Psoas muscle (tissue), 8 donors: ENCODE measurements at places on chromosomes 16 and 17. TPM values are rescaled to one million over a fixed set of nuclear protein-coding genes. Genes with fewer than 3 reads are reported as not detected.
A peak's percentile ranks its signal among the peaks of the same experiment; 100 is the strongest.

The CLDN7 gene
- total RNA-seq = 0.57 TPM

- no peak overlapping the region for H3K27ac ChIP-seq
- no peak for DNase-seq
- no peaks in the 10 kb centered on the region for H3K36me3 ChIP-seq
- H3K27me3 ChIP-seq = peaks cover 8% of the 10 kb centered on the region
- H3K4me3 ChIP-seq = no peak overlapping the region
- H3K4me1 ChIP-seq = no peaks in the 10 kb centered on the region
Measured at GRCh38 chr16:86886651-86887050, 308.3 kb downstream of the FOXL1 start.

DNA sequence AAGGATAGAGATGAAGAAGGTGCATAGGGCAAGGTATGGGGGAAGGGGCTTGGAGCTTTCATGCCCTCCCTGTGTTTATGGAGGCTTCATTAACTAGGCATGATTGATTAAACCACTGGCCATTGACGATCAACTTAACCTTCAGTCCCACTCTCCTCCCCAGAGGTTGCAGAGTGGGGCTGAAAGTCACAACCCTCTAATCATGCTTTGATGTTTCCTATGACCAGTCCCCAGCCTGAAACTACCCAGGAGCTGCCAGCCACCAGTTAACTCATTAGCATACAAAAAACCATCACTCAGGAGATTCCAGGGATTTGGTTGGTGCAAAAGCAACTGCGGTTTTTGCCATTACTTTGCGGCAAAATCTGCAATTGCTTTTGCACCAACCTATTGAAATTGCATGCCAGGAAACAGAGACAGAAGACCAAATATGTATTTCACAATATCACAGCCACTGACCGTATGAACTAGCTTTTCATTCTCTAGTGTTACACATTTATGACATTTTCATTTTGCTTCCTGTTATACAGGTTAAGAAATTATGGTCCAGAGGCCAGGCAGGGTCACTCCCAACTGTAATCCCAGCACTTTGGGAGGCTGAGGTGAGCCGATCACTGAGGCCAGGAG lies 5.4 kb downstream of the GFOD2 start:
- no peaks in the 10 kb centered on the region for H3K36me3 ChIP-seq
- no peak overlapping the region for H3K27ac ChIP-seq
- no peak for DNase-seq
- H3K4me1 ChIP-seq = peaks cover 15% of the 10 kb centered on the region
- H3K4me3 ChIP-seq = no peak overlapping the region
- no peaks in the 10 kb centered on the region for H3K27me3 ChIP-seq

DNA sequence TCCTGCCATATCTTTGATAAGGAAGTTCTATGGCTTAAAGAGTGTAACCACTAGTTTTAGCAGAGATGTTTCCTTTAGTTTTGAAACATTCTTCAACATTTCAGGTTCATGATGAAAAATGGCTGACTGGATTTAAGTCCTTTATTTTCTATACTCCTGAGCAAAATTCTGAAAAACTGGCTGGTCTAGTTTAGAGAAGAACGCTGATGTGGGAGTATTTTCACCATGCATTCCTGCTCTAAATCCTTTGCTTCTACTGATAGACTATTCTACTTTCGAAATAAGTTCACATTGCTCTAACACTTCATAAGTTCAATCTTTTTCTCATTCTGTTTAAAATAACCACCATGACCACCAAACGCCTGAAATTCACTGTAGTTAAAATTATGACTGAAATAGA lies 281.9 kb downstream of the FTO start:
- DNase-seq = no peak
- H3K4me3 ChIP-seq = no peak overlapping the region
- no peaks in the 10 kb centered on the region for H3K36me3 ChIP-seq
- peaks cover 15% of the 10 kb centered on the region for H3K4me1 ChIP-seq
- H3K27me3 ChIP-seq = no peaks in the 10 kb centered on the region

- H3K4me3 ChIP-seq = peak overlapping the region; percentile 56
- peaks cover 14% of the 10 kb centered on the region for H3K27me3 ChIP-seq
- H3K36me3 ChIP-seq = no peaks in the 10 kb centered on the region
- peak; percentile 55 for DNase-seq
- peaks cover 8% of the 10 kb centered on the region for H3K4me1 ChIP-seq
Measured at GRCh38 chr17:7177191-7177953, 1.8 kb downstream of the ASGR1 start.

The CX3CL1 gene
- 7.3 TPM for total RNA-seq

DNA sequence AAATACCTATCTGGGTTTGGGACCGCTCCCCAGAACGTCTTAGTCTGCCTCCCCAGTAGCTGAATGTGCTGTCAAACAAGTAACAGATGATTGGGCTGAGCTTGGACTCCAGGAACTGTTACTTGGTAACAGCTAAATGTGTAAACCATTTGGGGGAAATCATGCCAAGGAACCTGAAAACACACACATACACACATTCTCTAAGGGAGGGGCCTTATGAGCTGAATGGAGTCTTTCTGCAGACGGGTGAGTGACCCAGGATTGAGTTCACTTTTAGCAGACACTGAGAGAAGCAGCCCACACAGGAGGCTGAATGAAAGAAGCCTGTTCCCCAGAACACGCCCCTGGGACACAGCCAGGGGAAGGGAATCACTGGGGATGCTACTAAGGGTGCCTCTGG lies 1.6 kb downstream of the ACLY start:
- no peak overlapping the region for H3K27ac ChIP-seq
- peaks cover 15% of the 10 kb centered on the region for H3K4me1 ChIP-seq
- no peaks in the 10 kb centered on the region for H3K27me3 ChIP-seq
- DNase-seq = no peak

The KRT23 gene
- total RNA-seq = 0.25 TPM

The PLCG2 gene
- 2.5 TPM for total RNA-seq

- H3K27ac ChIP-seq = no peak overlapping the region
- no peaks in the 10 kb centered on the region for H3K36me3 ChIP-seq
- H3K4me1 ChIP-seq = no peaks in the 10 kb centered on the region
- H3K27me3 ChIP-seq = no peaks in the 10 kb centered on the region
- DNase-seq = no peak
Measured at GRCh38 chr16:17125671-17126070, 345.1 kb downstream of the XYLT1 start.

DNA sequence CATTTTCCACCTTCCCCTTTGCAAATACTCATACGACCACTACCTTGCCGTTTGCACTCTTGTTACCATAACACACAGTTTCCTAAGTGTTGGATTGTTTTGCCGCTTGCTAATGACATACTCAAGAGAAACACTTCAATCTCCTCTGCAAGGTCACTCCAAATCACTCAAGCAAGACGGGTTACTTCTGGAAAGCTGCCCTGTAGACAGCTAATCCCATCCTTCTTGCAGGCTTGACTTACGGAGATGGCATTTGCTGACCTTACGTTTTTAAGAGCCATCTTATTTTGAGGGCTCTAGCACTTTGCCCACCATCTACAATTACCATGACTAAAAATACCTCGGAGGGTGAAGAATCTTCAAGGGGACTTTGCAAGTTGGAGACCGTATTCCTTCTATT lies 46.2 kb downstream of the MYH3 start:
- peak overlapping the region; percentile 13 for H3K4me3 ChIP-seq
- no peaks in the 10 kb centered on the region for H3K4me1 ChIP-seq
- H3K27ac ChIP-seq = peak overlapping the region; percentile 84
- H3K27me3 ChIP-seq = no peaks in the 10 kb centered on the region

The SLC38A7 gene
- total RNA-seq = 12.6 TPM

DNA sequence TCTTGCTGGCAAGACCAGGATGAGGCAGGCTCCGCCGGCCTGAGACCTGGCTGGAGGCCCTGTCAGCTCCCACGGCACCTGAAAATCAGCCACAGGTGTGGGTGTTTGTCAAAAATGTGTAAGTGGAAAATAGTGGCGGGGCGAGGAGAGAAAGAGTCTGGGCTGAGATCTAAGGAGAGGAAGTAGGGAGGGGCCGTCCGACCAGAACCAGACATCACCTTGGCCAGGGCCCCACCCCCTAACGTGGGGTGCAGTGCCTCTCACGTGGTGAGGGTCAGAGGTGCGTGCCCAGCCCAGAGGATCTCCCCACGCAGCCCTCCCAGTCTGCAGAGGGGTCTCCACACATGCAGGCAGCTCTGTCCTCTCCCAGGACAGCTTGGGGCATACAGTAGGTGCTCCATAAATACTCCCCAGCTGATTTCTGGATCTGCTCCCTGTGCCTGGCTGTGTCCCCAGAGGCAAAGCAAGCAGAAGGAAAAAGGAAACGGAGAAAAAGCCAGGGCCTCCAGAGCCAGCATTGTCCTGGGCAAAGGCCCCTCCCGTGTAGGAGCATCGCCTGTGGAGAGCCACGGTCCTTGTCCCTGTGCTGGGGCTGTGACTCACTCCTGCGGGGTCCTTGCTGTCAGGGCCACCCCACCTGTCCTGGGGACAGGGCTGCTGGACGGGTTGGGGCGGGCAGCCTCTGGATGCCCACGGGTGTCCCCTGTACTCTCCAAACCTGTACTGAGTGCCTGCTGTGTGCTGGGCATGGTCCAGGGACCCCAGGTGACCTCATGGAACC lies 16.7 kb downstream of the ZFPM1 start:
- no peak overlapping the region for H3K27ac ChIP-seq
- no peaks in the 10 kb centered on the region for H3K27me3 ChIP-seq
- H3K36me3 ChIP-seq = no peaks in the 10 kb centered on the region
- DNase-seq = no peak
- no peak overlapping the region for H3K4me3 ChIP-seq
- no peaks in the 10 kb centered on the region for H3K4me1 ChIP-seq

DNA sequence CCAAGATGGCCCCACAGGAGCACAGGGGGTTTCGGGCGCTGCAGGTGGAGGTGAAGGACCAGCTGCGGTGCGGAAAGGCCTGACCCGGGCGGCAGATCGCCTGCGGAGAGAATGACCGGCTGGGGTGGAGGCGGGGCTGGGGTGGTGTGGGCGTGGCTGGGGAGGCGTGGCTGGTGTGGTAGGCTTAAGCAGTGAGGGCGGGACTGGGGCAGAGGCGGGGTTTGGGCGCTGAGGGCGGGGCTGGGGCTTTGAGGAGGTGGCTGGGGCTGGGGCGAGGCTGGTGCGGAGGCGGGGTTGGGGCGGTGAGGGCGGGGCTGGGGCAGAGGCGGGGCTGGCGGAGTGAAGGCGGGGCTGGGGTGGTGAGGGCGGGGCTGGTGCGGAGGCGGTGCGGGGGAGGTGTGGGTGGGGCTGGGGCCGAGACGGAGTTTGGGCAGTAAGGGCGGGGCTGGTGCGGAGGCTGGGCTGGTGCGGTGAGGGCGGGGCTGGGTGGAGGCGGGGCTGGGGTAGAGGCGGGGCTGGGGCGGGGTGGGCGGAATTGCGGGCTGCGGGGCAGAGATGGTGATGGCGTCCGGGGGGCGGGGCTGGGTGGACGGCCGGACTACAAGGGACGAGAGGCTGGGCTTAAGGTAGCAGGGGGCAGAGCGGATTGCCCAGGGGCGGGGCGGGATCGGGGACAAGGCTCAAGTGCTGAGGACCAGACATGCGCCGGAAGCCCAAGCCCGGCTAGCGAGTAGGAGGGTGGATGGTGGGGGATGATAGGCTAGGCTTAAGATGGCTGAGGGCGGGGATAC lies 9.9 kb upstream of the GSDMA start:
- H3K4me1 ChIP-seq = peaks cover 5% of the 10 kb centered on the region
- H3K36me3 ChIP-seq = no peaks in the 10 kb centered on the region
- peak overlapping the region; percentile 61 for H3K4me3 ChIP-seq
- H3K27me3 ChIP-seq = no peaks in the 10 kb centered on the region
- peak overlapping the region; percentile 68 for H3K27ac ChIP-seq
- peak; percentile 99 for DNase-seq

- peak overlapping the region; percentile 77 for H3K4me3 ChIP-seq
- H3K36me3 ChIP-seq = peaks cover 6% of the 10 kb centered on the region
- H3K27ac ChIP-seq = peak overlapping the region; percentile 90
- no peaks in the 10 kb centered on the region for H3K27me3 ChIP-seq
- DNase-seq = no peak
Measured at GRCh38 chr16:84115919-84116719, 623 bp downstream of the MBTPS1 start.

GRCh38 chr17:81867170-81867990 lies 3.8 kb downstream of the ARHGDIA start:
- H3K4me3 ChIP-seq = no peak overlapping the region
- H3K27me3 ChIP-seq = no peaks in the 10 kb centered on the region
- peaks cover 45% of the 10 kb centered on the region for H3K4me1 ChIP-seq
- H3K36me3 ChIP-seq = peaks cover 54% of the 10 kb centered on the region
- no peak for DNase-seq

The G6PC1 gene
- not detected for total RNA-seq

The SLC13A5 gene
- total RNA-seq = 0.17 TPM

DNA sequence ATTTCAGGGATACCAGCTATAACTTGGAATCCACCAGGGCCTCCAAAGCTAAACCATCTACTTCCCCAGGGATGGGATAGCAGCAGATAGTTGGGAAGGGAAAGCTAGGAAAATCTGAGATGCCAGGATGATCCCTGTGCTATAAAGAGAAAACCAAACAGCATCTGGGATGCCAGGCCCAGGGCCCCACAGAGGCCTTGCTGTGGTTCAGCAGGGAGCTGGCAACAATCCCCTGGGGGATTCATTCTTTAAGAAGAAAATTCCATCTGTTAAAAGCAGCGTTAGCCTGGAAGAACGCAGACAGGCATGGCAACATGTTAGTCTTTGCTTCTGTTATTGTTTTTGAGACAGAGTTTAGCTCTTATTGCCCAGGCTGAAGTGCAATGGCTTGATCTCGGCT lies 16.6 kb downstream of the MYO18A start:
- H3K27ac ChIP-seq = no peak overlapping the region
- no peak for DNase-seq
- H3K4me1 ChIP-seq = peaks cover 6% of the 10 kb centered on the region
- H3K4me3 ChIP-seq = no peak overlapping the region

DNA sequence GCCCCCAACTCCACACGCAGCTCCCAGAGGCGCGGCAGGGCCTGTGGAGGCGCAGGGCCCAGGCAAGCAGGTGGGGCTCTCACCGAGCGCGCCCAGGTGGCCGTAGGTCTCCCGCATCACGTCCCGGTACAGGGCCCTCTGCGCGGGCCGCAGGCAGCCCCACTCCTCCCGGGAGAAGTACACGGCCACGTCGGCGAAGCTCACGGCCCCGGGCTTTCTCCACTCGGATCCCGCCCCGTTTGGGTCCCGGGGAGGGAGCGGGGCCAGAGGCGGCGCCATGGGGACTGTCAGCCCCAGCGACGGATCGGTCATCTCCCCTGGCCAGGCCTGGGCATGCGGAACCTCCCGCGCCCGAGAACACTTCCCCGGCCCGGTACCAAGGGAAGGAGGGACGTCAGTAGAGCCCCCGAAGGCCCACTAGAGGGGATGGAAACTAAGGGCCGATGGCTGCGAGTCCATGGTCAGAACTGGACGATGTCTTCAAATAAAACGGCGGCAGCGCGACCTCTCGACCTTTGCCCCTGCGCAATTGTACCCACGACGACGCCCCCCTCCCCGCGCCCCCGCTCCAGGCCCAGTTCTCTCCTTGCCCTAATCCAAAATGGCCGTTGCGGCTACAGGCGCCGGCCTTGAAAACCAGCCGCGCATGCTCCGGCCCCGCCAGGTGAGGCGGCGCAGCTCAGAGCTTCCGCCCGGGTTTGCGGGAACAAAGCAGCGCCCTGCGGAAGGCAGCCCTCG lies at the start of gene ZNF747:
ZNF747 (minus strand) TSS at position 491 of the 738 bp plus-strand sequence; CDS start at position 312, 179 bp downstream.
- peak; percentile 97 for DNase-seq
- no peaks in the 10 kb centered on the region for H3K27me3 ChIP-seq
- peaks cover 4% of the 10 kb centered on the region for H3K36me3 ChIP-seq
- H3K4me1 ChIP-seq = peaks cover 17% of the 10 kb centered on the region
- H3K27ac ChIP-seq = peak within 1 kb of the TSS; percentile 97
- peak within 1 kb of the TSS; percentile 94 for H3K4me3 ChIP-seq
